ENCODE measurements at places on chromosomes 2 and 18. TPM values are rescaled to one million over a fixed set of nuclear protein-coding genes. Genes with fewer than 3 reads are reported as not detected.

- no peak for DNase-seq
These were observed 49.8 kb upstream of the PLA2R1 start for GRCh38 chr2:160111951-160112798.

CPO gene
- total RNA-seq = not detected

SH3RF3 gene
- 1.2 TPM for total RNA-seq

DNA sequence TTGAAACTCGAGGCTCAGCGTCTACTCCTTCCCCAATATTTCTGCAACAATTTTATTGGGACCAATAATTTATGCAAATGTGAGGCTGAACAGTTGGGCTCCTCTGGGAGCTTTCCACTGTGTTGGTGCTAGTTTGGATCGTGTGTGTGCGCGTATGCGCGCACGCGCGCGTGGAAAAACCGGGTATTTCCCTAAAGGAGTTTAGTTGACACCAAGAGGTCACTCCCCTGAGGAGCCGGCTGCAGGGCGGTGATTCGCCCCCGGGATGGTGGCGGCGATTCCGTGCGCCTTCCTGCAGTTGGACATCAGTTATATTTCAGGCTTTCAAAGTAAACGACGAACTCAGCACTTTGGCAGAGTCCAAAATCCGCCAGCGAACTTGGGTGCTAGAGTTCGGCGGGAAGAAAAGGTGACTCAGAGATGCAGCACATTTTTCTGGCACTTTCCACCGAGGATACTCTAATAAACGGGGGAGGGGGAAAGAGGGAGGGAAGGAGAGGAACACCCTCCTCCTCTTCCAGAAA is 186.5 kb upstream of the FANCL start:
- DNase-seq = peak; percentile 69

GRCh38 chr18:28113271-28114029 is 63.5 kb downstream of the CDH2 start:
- no peak for DNase-seq

VAMP5 gene
- total RNA-seq = 0.87 TPM

DNA sequence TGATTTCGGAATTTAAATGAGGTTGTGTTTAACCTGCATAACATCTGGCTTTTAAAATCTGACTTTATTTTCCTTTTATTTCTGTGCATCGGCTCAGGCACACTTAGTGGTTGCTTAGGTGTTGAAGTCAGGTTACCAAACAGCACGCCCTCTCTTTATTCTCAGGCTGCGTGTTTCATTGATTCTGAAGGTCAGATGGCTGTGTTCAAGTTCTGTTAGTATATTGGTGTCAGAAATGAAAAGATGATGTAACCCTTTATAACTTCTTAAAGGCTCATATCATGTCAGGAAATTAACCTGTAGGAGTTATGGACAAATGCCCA is 246.5 kb downstream of the LDLRAD4 start:
- no peak for DNase-seq

DNA sequence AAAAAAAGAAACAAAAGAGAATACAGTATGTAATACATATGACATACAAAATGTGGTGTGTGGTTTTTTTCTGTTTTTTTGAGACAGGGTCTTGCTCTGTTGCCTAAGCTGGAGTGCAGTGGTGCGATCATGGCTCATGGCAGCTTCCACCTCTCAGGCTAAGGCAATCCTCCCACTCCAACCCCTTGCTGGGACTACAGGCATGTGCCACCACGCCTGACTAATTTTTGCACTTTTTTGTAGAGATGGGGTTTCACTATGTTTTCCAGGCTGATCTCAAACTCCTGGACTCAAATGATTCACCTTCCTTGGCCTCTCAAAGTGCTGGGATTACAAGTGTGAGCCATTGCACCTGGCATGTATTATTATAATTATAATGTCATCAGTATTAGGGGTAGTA is 38.9 kb downstream of the DHX57 start:
- DNase-seq = no peak

GRCh38 chr2:810397-810796 is 133.2 kb upstream of the TMEM18 start:
- no peak for DNase-seq

DNA sequence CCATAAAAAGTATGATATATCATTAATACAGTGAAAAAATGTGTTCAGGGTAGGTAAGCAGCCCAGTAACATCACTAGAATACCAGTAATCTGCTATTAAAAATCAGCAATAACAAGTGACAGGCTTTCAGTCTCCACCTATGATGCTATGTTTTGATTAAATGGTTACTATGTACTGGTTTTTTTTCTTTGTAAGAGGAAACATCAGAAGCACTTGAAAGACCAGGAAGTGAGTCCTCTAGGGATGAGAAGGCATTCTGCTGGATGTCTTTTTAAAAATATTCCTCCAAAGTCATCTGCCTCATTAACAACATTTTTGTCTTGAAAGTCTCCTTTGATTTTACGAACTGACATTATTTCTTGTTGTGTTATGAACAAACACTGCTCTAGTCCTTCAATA is 136.0 kb upstream of the FAM98A start:
- DNase-seq = no peak

DNA sequence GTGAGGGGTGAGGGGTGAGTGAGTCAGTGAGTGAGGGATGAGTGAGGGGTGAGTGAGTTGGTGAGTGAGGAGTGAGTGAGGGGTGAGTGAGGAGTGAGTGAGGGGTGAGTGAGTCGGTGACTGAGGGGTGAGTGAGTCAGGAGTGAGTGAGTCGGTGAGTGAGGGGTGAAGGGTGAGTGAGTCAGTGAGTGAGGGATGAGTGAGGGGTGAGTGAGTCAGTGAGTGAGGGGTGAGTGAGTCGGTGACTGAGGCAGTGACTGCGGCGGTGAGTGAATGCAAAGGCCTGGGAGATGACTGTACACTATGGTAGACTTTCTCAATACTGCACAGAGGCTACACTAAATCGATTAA is 16.6 kb downstream of the THAP4 start:
- DNase-seq = no peak

GMPPA gene
- total RNA-seq = 33.8 TPM

DNA sequence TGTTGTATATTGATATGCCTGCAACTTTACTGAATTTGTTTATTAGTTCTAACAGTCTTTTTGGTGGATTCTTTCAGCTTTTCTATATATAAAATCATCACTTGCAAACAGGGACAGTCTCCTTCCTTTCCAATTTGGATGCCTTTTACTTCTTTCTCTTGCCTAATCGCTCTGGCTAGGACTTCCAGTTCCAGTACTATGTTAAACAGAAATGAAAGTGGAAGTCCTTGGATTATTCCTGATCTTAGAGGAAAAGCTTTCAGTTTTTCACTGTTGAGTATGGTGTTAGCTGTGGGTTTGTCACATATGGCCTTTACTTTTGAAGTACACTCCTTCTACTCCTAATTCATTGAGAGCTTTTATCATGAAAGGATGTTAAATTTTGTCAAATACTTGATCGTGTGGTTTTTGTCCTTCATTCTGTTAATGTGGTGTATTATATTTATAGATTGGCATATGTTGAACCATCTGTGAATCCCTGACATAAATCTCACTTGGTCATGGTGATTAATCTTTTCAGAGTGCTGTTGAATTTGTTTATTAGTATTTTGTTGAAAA is 52.9 kb downstream of the REL start:
- no peak for DNase-seq

DNA sequence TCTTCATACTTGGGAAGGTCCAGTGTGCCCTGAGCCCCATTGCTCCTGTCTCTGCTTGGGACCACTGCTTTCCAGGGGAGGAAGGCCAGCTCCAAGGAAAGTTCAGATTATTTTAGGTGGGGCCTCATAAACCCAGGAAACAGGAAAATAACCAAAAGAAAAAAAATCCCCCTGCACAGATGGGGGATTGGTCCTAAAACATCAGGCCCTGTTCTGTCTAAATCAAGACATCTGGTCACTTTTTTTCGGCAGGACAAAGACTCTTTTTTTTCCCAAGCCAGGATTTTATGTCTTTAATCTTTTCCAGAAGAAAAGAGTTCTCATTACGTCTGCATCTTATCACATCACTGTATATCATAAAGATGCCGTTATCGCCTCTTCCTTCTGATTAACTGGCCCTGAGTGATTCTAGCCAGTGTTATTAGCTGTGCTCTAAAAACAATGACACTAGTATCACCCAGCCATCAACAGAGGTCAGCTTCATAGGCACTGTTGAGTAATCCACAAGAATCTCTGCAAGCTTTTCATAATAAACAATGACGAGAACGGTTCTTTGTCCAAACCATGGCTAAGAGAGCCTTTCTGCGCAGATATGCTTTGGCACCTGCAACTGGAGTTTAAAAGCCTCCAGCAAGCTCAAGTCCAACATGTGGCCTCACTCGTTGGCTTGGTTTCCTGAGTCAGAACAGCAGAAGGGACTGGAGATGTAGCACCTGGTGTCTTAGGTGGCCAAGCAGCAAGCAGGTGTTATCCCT is 138.2 kb downstream of the VAPA start:
- no peak for DNase-seq

CFC1B gene
- total RNA-seq = not detected

DNA sequence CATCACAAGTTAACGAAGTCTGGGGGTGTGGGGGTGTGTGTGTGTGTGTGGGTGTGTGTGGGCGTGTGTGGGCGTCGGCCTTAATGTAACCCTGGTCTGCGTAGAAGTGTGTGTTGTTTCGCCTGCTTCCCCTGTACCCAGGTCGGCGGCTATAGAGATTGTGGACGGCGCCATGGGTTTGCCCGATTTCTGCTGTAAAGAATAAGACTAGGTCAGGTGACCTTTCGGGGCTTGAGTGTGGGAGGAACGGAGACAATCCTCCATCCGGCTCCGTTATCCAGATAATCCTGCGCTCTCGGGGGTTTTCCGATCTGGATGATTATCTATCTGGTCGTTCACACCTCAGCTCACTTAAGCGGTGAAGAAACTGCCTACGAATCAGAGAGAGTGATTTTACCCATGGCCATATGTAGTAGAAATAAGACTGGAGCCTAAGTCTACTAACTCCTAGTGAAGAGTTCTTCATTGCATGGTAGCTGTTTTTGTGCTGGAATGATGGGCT is 543 bp downstream of the HADHB start:
- DNase-seq = peak; percentile 61

DSEL gene
- 20.8 TPM for total RNA-seq

- DNase-seq = no peak
These were observed 47.5 kb downstream of the EML4 start for GRCh38 chr2:42216694-42217093.

- DNase-seq = peak; percentile 86
These were observed 2.7 kb downstream of the ZNF532 start for GRCh38 chr18:58867281-58867961.

GRCh38 chr18:79871481-79872091 is 73.8 kb downstream of the KCNG2 start:
- DNase-seq = no peak

EGR4 gene
- total RNA-seq = not detected

DNA sequence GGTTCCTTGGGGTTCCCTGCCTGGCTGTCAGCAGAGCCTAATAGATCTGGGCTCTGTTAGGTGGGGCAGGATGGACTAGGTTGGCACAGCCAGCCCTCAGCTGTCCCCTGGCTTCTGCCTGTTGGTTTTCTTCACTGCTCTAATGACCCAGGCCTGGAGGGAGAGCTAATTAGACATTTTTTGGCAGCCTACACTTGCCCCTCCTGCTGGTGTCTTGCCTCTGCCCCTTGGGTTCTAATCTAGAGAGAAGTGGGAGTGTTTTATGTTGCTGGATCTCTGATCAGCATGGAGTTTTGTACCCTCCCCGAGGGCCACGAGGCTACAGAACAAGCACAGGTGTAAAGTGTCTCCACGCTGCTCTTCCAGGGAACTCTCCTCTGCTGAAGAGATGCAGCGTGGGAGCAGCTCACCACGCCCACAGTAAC is 199.4 kb upstream of the RASGRP3 start:
- no peak for DNase-seq

CYRIA gene
- 3.9 TPM for total RNA-seq

RALBP1 gene
- 64.9 TPM for total RNA-seq

INPP5D gene
- total RNA-seq = 8.3 TPM

- DNase-seq = no peak
These were observed 234.4 kb upstream of the FIGN start for GRCh38 chr2:163970058-163970813.
